ENCODE measurements at places on chromosomes 11 and 22. TPM values are rescaled to one million over a fixed set of nuclear protein-coding genes. Genes with fewer than 3 reads are reported as not detected.

DNA sequence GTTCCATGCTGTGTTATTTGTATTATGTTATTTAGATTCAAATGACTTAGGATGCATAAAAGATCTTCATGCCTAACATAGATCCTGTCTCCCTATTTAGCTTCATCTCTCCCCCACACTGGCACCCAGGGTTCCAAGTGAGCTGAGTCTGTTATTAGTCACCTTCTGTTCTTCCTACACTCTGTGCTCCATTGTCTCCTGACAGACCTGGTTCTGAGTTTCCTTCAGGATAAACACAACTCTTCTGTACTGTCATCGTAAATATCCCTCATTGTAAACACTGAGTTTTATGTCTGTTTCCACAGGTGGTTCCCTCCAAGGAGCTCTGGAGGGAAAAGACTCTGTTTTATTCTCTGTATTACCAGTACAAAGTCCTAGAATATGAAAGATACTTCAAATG, 8.7 kb downstream of the MMP26 start:
- no peak for DNase-seq

- DNase-seq = no peak
Measured at GRCh38 chr11:113048820-113049768, 87.9 kb downstream of the NCAM1 start.

GRCh38 chr22:20247010-20247505, 21.1 kb downstream of the RTN4R start:
- no peak for DNase-seq

DNA sequence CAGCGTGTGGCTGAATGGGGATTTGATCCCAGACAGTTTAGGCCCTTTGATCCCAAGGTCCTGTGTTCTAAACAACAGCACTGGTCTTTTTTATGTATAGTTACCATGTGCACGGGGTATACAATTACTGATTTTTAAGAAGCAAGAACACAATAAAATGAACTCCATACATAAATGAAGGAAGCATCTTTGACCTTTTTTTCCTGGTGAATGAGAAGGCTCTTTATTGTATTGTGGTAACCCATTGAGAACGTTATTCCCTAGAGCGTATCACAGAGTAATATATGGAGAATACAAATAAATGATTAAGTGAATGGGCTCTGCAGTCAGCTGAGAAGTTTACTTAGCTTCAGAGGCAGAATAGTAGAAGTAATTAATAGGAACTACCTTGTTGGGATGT, 563.6 kb downstream of the NTM start:
- DNase-seq = no peak

GRCh38 chr11:77104727-77105126, 2.1 kb downstream of the OMP start:
- DNase-seq = no peak

GRCh38 chr22:27472975-27473374, 328.6 kb downstream of the MN1 start:
- DNase-seq = no peak

GRCh38 chr11:6457581-6458320, 16.0 kb downstream of the TRIM3 start:
- DNase-seq = no peak

DNA sequence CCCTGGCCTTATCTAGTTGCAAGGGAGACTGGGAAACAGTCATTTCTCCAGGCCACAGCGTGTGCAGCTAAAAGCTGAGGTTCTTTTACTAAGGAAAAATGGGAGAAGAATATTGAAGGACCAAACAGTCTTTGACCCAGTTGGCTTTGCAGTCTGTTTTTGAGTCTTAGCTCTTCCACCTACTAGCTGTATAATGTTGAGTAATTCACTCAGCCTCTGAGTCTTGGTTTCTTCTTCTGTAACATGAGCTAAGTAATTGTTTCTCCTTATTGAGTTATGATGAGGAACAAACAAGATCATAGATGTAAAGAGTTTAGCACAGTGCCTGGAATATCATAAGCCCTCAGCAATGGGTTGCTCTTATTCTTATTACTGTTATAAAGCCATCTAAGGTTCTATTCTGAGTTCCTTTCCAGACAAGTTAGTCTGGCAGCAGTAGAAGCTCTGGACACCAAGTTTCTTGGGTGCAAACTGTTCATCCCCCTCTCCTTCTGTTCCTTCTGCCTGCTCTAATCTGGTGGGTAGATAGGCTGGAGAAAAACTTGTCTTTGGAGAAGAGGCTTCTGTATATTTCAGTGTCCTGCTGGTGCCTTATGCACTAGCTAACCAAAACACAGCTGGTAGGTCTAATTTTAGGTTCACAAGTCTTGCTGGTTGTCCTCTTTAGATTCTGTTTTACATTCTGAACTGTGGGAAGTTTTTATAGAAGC, 13.5 kb downstream of the TRIM44 start:
- no peak for DNase-seq

- no peak for DNase-seq
Measured at GRCh38 chr11:44658506-44658850, 68.3 kb upstream of the TSPAN18 start.

GRCh38 chr11:68468217-68468828, 7.8 kb downstream of the PPP6R3 start:
- no peak for DNase-seq

DNA sequence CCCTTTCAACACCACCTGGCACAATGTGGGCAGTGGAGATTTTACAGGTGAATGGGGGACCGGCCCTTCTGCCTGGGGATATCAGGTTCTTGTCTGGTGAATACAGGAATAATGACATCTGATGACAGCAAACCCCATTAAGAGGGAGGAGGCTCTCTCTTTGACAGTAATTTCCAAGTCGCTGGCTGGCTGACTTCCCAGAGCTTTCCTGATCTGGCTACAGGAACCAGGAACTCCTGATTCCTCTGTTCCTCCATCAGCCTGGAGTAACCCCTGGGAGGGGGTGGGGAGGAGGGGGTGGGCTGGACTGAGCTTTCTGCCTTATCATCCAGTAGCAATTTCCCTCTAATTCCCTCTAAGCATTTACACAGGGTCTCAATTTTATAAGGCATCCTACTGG, 3.7 kb upstream of the MIEF1 start:
- no peak for DNase-seq

DNA sequence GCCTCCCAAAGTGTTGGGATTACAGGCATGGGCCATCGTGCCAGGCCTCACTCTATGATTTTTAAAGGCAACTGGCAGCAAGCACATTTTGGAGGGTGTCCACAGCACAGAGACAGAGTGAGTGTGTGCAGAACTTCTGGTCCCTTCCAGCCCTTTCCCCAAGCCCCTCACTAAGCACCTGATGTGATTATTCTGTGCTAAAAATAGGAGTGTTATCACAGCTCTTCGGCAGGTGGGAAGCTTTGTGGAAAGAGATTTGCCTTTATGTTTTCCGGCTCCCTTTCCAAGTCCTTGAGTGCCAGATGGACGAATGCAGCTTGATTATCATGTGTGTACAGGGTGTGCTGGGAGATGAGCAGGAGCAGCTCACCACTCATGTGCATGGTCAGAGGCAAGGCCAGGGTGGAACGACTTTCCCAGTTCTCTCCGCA, 310.8 kb downstream of the DDX10 start:
- no peak for DNase-seq

DNA sequence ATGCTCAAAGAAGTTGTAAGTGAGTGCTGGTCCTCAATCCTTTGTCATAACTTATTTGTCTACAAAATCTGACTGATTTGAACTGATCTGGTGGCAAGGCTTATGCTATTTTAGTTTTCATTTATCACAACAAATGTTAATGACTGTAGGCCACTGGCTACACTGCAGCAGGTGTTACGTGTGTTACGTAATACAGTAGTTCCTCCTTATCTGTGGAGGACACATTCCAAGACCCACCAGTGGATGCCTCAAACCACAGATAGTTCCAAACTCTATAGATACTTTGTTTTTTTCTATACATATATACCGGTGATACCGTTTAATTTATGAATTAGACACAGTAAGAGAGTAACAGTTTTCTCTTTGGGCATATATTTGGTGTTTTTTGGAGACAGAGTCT, 7.0 kb downstream of the MADD start:
- no peak for DNase-seq

DNA sequence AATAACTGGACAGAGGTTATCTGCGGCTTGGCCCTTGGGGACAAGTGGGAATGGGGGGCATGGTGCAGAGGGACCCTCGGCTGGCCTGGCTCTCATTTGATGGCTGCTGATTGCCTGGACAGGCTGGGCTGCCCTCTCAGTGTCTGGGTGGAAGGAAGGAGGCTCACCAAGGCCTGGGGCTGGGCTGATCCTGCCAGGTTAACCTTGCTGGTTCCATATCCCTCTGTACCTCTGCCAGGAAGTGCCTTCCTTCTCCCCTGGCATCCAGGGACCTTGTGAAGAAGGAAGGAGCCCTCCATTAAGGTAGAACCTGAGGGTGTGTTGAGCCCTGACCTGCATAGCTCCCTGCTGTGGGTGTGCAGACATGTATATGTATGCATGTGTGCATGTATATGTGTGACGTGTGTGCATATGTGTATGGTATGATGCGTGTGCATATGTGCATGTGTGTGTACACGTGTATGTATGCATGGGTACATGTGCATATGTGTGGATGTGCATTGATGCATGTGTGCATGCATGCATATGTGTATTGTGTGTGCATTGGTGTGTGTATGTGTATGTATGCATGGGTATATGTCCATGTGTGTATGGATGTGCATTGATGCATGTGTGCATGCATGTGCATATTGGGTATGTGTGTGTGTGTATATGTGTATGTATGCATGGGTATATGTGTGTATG, 433.9 kb downstream of the TBC1D22A start:
- no peak for DNase-seq

GRCh38 chr11:105226091-105226490, 86.5 kb upstream of the CARD18 start:
- no peak for DNase-seq

GRCh38 chr22:44359496-44360110, 46.9 kb upstream of the SHISAL1 start:
- DNase-seq = no peak

DNA sequence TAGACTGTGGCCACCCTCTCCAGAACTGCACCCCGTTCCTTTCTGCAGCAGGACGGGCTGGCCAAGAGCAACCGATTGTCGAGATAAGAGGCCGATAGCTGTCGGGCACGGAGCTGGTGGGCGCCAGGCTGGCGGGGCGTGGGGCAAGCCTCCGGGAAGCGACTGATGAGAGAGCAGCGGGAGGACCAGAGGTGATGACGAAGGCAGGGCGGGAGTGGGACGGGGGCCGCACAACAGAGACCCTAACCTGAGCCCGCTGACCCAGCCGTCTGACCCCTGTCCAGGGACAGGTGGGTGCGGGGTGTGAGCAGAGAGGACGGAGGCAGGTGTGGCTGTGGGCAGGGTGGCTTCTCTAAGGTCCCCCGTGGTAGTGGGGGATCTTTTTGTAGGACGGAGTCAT, 7.3 kb upstream of the BRSK2 start:
- DNase-seq = no peak

Gene JHY
- total RNA-seq = 0.46 TPM

Gene DTX4
- total RNA-seq = 20.0 TPM

Gene ASRGL1
- total RNA-seq = 27.2 TPM

Measured in H1 (cell line).